ENCODE measurements at places on chromosomes 12 and 14.

GRCh38 chr12:96146747-96147146 is 47.4 kb upstream of the ELK3 start:
- no peak for DNase-seq

GRCh38 chr12:46872135-46872534 is 46.3 kb upstream of the SLC38A4 start:
- no peak for DNase-seq

- DNase-seq = no peak
Measured at GRCh38 chr12:4246116-4246515, 27.4 kb upstream of the CCND2 start.

DNA sequence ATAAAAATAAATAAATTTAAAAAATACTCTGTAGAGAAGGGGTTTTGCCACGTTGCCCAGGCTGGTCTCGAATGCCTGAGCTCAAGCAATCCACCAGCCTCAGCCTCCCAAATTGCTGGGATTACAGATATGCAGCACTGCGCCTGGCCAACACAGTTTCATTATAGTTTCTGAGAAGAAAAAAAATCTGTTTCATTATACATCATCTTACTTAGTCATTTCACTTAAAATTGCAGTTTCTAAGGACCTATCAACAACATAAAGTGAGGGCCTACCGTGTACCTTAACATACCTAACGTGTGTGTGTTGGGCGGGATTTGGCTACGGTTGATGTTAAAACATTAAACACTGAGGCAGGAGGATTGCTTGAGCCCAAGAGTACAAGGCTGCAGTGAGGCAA is 28.3 kb downstream of the P2RX2 start:
- DNase-seq = no peak

GRCh38 chr14:100873096-100873482 is 30.4 kb downstream of the RTL1 start:
- DNase-seq = no peak

GRCh38 chr12:107200394-107200793 is 107.0 kb upstream of the CRY1 start:
- DNase-seq = no peak

- no peak for DNase-seq
Measured at GRCh38 chr14:32733015-32733414, 205.7 kb upstream of the NPAS3 start.

DNA sequence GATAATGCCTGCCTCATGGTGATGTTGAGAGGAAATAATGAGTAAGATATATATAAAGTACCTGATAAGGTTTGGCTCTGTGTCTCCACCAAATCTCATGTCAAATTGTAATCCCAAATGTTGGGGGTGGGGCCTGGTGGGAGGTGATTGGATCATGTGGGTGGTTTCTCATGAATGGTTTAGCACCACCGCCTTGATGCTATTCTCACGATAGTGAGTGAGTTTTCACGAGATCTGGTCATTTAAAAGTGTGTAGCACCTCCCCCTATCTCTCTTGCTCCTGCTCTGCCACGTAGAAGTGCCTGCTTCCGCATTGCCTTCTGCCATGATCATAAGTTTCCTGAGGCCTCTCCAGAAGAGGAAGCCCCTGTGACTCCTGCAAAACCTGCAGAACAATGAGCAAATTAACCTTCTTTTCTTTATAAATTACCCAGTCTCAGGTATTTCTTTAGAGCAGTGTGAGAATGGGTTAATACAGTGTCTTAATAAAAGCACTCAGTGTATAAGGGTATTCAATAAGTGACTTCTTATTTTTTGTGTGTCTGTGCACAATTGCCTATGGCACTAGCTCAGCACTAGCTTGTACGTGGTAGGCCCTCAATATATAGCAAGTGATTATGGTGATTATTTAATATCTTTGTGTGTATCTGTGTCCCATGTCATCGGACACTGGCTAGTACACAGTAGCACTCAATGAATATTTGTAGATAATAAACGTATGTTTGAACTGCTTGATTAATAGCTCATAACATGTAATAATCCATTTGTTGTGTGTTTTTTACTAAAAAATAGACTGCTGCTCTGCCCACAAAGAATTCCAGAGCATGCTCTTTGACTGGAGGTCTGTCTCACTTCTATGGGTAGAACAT is 138.1 kb upstream of the LMNTD1 start:
- DNase-seq = no peak

DNA sequence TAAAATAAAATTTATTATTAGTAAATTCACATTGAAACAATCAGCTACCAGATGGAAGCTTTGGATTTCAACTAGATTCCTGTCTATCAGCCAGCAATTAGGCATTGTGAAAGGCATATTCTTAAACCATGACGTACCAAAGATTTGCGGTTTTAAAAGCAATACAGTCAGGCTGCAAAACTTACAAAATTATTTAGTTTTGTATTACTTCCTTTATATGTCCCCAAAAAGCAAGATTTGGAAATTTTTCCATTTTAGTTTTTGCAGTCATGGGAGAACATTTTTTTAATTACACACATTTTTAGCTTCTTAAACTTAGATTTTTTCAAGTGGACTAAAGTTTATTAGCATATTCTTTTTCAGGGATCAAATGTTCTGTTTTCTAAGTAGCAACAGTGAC is 225.0 kb upstream of the KITLG start:
- DNase-seq = no peak

DNA sequence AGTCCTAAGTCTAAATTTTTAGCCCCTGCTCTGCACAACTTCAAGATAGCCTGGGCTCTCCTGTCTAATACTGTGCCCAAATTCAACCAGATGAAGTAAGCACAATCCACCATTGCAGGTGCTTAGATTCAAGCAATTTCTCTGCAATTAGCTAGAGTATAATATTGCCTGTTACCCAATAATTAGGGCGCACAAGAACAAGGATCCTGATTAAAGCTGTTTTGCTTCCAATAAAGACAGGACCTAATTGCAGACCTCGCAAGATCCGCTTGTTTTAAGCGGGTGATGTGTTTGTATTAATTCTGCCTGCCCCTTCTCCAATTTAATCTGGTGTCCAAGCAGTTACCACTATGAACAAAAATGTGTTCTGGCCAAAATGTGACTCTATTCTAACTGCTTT is 1268.9 kb upstream of the TMEM132C start:
- DNase-seq = no peak

Measured in activated CD4-positive, alpha-beta T cell treated with anti-CD3 and anti-CD28 coated beads for 24 hours (primary cell).